ENCODE measurements at places on chromosomes 2 and 18.

- DNase-seq, result no peak
Observed at GRCh38 chr2:106021662-106022028, 172.5 kb downstream of the UXS1 start.

DNA sequence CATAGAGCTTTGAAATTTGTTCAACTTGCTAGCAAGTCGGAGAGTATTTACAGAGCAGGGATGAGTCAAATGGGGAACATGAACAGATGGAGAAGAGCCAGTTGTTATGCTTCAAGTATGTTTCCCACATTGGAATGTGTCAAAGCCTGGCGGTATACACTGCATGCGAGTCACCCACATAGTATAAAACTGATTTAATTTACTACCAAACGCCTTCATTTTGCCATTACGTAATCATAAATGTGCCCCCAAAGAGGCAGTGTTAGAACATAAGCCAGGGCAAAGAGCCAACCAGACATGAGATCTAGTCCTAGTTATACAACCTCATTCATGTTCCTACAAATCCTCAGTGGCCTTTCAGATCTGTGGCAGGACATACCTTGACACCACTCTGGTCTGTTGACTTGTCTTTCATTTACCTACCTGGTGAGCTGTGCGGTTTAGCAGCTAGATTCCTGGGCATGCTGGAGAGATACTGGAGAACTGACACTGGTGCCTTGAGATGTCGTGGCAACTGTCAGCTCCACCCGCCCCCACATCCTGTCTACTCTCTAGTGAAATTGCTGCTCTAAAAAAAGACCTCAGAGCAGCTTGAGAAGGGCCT is 21.7 kb upstream of the NRP2 start:
- no peak for DNase-seq

- no peak for DNase-seq
Observed at GRCh38 chr18:76874642-76875389, 52.5 kb downstream of the ZNF236 start.

- DNase-seq, result no peak
Observed at GRCh38 chr2:26606847-26607190, 34.3 kb downstream of the CIB4 start.

GRCh38 chr2:76478266-76479035 is 767.7 kb upstream of the GCFC2 start:
- no peak for DNase-seq

DNA sequence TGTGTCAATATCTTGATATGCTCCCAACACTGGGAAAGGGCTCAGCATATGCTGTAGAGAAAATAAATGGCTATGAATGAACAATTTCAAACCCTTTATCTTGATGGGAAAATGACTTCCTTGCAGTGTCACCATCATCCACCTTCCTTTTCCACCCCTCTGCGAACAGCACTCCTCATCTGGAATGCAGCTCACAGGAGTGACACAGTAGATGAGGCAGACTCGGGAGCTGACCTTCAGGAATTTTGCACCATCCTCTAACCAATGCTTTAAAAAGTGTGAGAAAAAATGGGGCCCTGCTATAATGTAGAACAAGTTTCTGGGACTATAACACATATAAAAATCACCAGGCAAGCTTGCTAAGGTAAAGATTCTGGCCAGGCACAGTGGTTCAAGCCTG is 41.3 kb upstream of the YPEL5 start:
- no peak for DNase-seq

DNA sequence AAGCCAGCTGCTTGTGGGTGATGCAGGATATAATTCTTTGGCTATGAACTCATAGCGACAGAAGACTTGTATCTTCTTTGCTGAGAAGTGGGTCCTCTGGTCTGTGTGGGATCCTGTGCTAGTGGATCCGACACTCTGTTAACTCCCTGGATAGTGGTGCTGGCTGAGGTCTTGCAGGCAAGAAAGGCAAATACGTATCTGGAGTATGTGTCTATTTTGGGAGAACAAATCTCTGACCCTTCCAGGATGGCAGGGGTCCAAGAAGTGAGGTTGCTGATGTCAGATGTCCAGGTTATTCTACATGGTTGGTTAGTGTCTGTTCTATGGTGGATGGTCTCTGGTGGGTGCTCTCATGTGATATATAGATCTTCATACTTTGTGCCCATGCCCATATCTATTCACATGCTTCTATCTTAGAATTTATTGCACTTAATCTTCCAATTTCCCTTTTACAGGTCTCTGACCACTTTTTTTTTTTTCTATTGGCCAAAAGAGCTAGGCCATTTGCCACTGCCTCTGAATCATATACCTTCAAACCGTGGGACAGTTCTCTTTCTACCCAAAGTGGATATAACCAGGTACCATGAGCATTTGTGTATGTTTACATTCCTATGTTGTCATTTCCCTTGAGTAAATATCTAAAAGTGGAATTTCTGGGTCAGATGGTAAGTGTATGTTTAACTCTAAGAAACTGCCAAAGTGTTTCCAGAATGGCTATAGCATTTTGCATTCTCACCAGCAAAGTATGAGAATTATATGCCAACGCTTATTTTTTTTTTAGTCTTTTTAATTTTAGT is 45.1 kb upstream of the RBMS1 start:
- DNase-seq, result no peak

Data from CD8-positive, alpha-beta memory T cell (primary cell).